ENCODE measurements at places on chromosomes 1 and 21. TPM values are rescaled to one million over a fixed set of nuclear protein-coding genes. Genes with fewer than 3 reads are reported as not detected.

Gene NAV1
- 29.8 TPM for total RNA-seq

Gene SLAMF8
- not detected for total RNA-seq

Gene TACSTD2
- total RNA-seq, result 0.36 TPM

Gene NTNG1
- 2.0 TPM for total RNA-seq

Gene CD160
- not detected for total RNA-seq

Gene UBL4B
- not detected for total RNA-seq

Gene SPATA46
- not detected for total RNA-seq

Gene CLCA1
- total RNA-seq, result not detected

Gene AMPD1
- total RNA-seq, result not detected

Gene CACNA1E
- not detected for total RNA-seq

Gene FCRL1
- total RNA-seq, result not detected

Measured in fibroblast of the aortic adventitia (primary cell).